ENCODE measurements at places on chromosomes 3 and 15.

DNA sequence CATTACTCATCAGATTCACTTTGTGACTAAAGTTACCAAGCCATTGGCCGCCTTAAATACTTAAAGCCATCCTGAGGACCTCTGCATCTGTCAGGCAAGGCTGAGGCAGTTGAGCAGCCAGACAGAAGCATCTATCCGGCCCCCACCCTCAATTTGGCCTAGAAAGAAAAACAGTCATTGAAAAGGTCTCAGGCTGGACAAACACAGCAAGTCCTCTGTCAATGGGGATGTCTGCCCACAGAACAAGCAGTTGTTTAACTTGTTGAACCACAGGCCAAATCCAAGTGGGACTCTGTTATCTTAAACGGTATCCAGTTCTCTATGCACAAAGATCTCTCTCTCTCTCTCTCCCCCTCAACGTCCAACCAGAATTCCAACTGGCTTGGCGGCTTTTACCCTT lies 2.8 kb downstream of the ZIC4 start:
- DNase-seq: no peak

- DNase-seq: peak; percentile 63
These were observed 462.1 kb downstream of the MFSD1 start for GRCh38 chr3:159263750-159264553.

- no peak for DNase-seq
These were observed 107.4 kb upstream of the ACP3 start for GRCh38 chr3:132209855-132210254.

GRCh38 chr3:160870327-160870726 lies 114.3 kb downstream of the PPM1L start:
- DNase-seq: peak; percentile 58

- DNase-seq: no peak
These were observed 44.9 kb downstream of the METTL6 start for GRCh38 chr3:15382405-15382923.

GRCh38 chr3:62364191-62364590 lies 9.2 kb downstream of the FEZF2 start:
- no peak for DNase-seq
